ENCODE measurements at places on chromosomes 6 and 20. TPM values are rescaled to one million over a fixed set of nuclear protein-coding genes. Genes with fewer than 3 reads are reported as not detected.

- DNase-seq: no peak
Observed at GRCh38 chr6:144935661-144936060, 650.5 kb downstream of the UTRN start.

- no peak for DNase-seq
Observed at GRCh38 chr6:116307633-116308032, 27.9 kb upstream of the TSPYL1 start.

The OTOR gene
- not detected for total RNA-seq

The TTI1 gene
- total RNA-seq: 14.7 TPM

DNA sequence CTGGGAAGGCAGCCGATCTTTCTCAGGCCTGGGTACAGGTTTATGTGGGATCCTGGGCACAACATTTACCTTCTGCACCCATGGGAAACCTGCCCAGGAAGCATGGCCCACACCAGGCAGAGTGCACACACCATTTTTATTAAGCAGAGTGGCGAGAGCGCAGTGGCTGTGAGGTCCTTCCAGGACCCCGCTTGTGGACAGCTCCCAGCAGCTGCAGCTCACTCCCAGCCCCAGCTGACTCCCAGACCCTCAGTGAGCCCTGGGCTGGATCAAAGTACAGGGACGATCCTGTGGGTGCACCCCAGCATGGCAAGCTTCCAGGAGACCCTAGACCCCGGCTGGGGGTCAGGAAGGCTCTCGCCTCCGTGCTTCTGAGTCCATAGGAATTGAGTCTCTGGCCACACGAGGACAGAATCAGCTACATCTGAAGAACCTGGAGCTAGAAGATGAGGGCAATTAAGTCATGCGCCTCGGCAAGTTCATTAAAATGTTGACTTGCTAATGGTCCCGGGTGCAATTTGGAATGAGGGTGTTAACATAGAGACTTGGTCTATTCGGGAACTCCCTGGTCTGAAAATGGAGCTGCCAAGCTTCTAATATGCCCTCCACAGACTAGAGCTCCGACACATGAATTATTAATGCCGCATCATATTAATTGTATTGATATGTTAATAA, 65.4 kb upstream of the SLCO4A1 start:
- DNase-seq: no peak

DNA sequence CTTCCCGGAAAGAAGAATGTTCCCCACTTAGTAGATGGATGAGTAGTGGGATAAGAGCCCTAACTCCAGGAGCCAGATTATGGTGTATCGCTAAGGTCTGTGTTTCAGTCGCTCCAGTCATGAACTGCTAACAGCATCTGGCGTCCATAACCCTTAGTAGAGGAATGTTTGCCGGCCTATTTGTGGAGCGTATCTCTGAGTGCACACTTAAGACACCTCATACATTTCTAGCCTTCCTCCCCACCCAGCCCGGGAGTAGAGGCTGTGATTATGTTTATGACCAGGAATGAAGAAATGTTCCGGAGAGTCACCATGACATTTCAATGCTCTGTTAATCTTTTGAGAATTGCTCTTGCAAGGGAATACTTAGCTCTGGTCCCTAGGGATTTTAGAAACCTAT, 251.1 kb upstream of the SOX4 start:
- no peak for DNase-seq

GRCh38 chr6:81720427-81720826, 32.1 kb downstream of the TENT5A start:
- no peak for DNase-seq

- DNase-seq: no peak
Observed at GRCh38 chr6:46963626-46964025, 41.9 kb upstream of the ADGRF5 start.

DNA sequence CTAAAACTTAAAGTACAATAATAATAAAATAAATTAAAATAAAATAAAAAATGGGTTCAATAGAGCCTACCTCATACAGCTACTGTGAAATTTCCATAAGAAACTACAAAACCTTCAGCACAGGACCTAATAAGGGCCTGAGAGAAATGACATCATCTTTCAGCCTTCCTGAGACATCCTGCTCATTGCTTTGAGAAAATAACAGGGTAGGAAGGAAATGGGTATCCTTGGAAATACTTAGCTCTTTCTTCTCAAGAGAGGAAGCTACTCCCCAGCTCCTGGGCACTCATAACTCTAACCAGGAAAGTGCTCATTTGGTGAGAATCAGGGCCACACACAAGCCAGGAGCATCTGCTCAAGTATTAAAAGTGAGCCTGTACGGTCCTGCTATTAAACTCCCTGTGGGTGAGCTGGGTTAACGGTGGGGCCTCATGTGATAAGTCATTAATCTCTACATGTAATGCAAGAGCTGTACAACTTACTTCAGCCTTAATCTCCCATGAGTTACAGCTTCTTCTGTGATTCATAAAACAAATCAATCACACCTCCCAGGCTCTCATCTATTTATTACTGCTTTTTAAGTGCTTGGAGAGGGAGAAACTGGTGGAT, 141.4 kb downstream of the MAFB start:
- DNase-seq: no peak

The PNLDC1 gene
- 0.26 TPM for total RNA-seq

DNA sequence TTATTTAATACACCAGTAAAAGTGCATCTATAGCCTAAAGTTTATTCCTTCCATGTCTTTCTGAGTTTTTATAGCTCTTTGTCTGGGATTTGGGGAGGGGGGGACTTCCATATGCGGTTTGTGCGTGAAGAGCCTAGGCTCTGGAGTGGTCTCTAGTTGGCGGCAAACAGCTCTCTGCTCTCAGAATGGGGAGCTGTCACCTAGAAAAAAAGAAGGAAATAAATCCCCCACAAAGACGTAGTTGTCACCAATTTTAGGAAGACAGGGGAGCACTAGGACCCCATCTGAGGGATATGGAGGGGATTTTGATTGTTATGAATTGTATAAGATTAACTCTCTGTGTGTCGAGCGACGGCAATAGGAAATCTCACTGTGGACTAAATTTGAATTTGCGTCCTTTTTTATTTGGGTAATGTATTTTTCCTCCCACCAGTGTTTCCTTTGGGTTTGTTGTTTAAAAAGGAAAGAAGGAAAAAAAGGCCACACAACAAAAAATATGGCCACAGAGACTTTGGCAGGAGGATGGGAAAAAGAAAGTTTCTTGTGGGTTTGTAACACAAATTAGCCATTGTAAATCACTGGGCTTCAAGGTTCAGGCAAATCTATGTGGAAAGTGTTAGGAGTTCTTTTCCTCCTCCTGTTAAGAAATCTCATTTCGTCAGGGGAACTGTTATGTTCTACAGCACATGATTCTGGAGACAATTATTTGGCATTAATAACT, 7.4 kb downstream of the POU3F2 start:
- DNase-seq: no peak

GRCh38 chr6:56521454-56521853, 121.2 kb downstream of the DST start:
- DNase-seq: peak; percentile 43

The HCRTR2 gene
- total RNA-seq: not detected

DNA sequence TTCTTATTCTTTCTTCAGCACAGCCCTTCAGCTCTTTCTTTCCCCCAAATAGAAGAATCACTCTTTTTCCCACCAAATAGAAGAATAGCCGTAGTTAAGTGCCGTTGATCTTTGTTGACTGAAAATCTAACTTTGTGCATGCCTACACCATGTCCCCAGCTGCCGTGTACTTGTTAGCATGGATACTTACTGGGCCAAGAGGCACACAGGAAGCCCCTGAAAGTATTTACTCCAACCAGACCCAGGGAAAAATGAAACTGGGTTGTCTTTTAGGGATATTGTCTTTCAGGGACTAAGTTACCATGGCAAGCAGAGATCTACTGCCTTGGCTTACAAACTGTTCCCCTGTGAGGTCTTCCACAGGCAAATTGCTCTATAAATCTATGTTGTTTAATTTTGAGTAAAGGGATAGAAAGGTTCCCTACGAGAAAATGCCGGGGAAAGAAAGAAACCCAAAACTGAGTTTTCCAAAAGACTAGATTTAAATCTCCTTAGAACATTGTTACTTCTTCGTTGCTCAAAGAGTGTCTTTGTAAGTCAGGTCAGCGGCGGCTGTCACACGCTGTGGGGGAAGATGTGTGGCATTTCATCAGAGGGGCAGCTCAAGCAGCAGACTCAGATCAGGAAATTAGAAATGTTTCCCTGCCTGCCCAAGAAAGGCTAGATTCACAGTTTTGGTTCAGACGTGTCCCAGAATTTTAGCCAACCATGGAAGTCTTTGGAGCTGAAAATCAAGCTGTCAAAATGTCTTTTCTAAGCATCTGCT, 188.2 kb upstream of the PRND start:
- DNase-seq: no peak

DNA sequence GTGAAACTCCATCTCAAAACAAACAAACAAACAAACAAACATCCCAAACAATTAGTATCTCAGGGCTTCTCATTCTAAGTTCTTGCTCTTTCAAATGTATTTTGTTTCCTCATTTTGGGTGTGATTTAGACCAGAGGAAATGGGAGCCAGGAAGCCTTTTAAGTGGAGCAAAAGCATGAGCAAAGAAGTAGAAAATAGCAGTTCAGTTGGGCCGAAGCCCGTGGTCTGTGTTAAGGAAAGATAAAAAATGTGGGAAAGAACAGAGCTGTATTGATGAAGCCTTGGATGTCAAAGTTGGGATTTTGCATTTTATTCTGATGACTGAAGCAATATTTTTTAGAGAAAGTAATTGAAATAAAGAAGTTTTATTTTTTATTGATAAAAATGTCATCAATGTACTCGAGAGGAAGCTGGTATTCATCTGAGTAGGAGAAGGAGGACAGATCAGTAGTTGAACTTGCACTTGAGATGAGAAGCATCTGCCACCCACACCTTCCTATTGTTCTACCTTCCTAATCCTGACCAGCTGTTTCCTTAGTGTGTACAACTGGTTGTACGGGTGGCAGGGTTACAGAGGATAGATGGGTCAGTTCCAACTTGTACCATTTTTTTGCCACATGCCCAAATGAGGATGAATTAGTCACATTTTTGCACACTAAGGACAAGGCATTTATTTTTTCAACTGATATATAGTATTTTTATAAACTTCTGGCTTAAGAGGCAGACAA, 56.1 kb downstream of the KIAA0408 start:
- DNase-seq: peak; percentile 44

DNA sequence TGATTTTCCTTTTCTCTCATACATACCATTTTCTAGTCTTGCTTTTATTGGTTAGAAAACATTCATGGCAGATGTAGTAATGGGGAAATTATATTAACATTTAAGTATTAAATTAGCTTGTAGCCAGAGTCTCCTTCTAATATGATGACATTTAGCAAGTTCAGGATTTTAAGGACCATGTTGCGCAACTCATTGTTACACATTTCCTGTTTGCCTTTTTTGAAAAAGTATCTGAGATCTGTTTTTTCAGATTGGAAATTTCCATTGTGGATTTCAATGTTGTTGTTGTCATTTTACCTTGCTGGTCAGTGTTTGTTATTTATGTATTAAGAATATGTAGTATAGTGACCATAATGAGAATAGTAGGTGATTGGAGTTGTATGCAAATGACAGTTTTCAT, 38.7 kb downstream of the CDKAL1 start:
- DNase-seq: peak; percentile 68

The GDAP1L1 gene
- not detected for total RNA-seq

- no peak for DNase-seq
Observed at GRCh38 chr6:15926256-15926655, 202.6 kb upstream of the MYLIP start.

The ISM1 gene
- total RNA-seq: not detected

DNA sequence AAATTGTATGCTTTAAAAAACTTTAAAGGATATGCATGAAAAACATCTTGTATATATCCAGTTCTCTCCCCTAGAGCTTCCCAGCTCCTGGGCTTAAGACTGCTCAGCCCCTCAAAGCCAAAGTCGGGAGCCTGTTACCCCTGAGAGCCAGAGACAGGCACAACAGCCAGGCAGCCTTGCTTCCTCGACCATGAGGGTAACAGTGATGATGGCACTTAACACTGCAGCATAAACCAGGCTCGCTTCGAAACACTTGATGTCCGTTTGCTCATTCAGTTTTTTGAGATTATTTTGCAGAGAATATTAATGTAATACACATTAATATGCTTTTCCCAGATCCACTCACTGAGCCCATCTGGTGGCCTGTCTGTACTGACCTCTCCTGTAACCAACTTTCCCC, 47.2 kb downstream of the RPP40 start:
- DNase-seq: no peak

The TGM3 gene
- total RNA-seq: 11.8 TPM

GRCh38 chr6:11271228-11272020, 39.0 kb upstream of the NEDD9 start:
- no peak for DNase-seq

- no peak for DNase-seq
Observed at GRCh38 chr20:23657202-23657601, 19.4 kb upstream of the CST3 start.

- DNase-seq: no peak
Observed at GRCh38 chr20:17650301-17651128, 31.5 kb downstream of the RRBP1 start.

DNA sequence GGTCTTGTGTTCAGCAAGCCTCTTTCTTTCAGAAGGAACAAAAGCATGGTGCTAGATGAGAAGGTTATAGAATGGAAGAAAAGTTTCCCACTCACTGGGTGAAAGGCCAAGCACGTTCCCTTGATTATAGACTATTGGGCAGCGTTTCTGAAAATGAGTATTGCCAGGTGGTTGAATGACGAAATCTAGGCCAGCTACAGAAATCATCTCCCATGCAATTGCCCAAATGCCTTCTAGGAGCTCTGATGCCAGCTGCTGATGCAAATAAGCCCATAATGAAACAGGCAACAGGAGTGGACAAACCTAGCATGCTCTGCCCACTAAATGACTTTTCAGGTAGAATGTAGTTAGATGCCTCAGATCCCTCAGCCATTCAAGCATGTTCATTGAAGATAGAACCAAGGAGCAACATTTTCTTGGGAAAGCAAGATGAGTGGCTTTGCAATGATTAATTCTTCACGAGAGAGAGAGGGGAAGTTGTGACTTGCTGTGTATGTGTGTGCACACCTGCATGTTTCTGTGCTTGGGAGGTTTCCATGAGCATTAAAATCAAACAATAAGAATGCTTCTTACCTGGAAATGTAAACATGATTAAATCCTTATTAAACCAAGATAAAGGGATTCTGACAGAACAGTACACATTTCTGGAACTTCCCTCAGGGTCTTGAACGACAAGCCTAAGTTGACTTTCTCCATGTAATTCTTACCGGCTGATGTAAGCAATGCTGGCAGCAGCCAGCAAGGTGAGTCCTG, 43.6 kb downstream of the ADTRP start:
- DNase-seq: peak; percentile 73

DNA sequence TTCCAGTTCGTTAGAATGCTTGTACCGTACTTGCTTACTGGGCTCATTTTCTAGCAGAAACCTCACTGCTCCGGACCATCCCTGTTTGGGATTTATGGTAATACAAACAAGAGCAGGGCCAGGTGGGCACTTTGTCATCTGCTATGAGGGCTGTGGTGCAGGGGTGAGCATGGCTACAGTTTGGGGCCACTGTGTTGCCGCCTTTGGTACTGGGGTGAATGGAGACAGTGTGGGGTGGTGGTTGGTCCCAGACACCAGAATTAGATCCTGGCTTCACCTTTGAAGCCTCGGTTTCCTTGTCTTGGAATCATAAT, 95.0 kb downstream of the TOX2 start:
- no peak for DNase-seq

Data from bronchial epithelial cell (primary cell).